NB4 (cell line): ENCODE measurements at places on chromosomes 12 and 14.
A peak's percentile ranks its signal among the peaks of the same experiment; 100 is the strongest.

DNA sequence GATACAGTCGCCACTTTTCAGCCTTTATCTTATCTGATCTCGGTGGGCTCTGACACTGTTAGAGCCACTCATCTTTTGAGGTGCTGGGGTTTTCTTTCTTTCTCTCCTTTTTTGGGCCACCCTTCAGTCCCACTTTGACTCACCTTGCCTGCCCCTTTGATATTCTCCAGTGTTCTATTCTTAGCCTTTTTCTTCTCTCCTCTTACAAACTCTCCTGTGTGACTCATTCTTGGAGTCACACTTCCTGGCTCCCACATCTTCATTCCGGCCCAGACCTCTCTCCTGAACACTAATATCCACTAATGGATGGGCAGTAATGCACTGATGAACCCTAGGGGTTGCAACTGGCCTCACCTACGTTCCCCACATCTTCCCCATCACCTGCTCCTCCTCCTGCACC lies 2.2 kb upstream of the DCD start:
- DNase-seq, result no peak

GRCh38 chr14:89771251-89771650 lies 183.3 kb downstream of the EFCAB11 start:
- DNase-seq, result no peak

DNA sequence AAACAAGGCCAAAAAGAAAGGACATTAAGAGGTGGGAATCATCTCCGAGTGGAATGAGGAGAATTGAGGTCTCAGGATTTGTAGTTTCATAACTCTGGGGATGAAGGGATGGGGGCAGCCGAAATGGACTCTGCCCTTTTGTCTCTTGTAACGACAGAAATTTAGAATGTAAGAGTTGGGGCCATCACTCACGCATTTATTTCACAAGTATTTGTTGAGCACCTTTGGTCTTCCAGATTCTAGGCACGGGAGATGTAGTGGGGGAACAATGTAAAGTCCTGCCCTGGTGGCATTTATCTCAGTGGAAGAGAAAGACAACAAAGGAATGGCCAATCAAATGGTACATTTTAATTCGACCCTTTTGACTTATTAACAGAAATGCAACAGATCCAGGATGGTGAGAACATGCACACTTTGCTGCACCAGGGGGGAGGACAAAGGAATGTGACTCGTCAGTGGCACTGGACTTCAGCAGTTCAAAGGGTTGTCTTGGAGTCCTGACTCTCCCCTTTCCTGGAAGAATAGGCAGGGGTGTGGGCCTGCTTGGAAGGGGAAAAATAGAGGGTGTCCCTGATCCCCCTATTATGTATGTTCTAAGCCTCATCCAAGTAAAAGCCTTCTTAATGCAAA lies 102.0 kb downstream of the TMEM30B start:
- no peak for DNase-seq

DNA sequence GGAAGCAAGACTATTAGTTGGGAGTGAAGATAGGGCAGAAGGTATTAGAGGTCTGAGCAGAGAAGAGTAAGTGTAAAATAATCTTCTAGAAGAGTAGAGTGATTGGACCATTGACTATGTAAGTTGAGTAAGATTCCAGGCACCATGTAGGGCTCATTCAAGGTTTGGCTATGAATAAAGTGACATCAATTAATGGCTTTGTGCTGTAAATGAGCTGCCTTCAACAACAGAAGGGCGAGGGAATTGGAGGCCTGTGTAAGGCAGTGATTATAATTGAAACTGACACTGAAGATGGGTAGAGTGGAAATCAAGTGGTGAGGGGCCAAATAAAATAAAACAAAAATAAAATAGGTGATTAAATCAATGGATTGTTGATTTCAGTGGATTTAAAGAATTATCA lies 26.4 kb downstream of the PTPRQ start:
- DNase-seq, result no peak

GRCh38 chr14:104751539-104752422 lies 1.2 kb upstream of the SIVA1 start:
- DNase-seq, result peak; percentile 86

DNA sequence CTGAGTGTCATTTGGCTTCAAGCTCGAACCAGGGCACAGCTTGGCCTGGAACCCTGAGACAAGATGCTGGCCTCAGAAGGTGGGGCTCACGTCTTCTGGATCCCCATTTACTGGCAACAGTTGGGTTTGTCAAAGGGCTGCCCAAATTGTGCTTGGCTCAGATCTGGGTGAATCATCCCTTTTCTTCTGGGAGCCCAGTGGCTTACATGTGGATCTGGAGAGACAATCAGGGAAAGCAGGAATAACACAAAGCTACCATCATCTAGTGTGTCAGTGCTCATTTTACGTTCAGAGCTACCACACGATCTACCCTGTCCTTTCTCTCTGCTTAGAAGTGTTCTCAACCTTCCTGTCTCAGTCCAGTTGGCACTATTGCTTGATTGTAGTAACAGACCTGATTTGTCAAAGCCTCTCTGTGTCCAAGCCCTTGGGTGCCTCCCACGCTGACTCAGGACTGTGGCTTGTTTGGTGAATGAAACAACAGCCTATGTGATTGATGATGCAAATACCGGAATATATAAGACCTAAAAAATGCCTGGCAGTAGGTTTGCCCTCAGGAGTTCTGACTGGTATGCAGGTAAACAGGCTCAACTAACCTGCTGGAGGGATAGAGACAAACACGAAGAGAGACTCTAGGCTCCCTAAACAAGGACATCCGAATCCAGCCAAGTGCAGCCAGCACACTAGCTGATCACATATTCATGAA lies 974.3 kb downstream of the VRK1 start:
- DNase-seq, result no peak
